Stimulated activated CD4-positive, alpha-beta T cell treated with anti-CD3 and anti-CD28 coated beads, Interleukin-15, amount 100 ng/mL, for 24 hours (primary cell): ENCODE measurements at places on chromosomes 3 and 15.

DNA sequence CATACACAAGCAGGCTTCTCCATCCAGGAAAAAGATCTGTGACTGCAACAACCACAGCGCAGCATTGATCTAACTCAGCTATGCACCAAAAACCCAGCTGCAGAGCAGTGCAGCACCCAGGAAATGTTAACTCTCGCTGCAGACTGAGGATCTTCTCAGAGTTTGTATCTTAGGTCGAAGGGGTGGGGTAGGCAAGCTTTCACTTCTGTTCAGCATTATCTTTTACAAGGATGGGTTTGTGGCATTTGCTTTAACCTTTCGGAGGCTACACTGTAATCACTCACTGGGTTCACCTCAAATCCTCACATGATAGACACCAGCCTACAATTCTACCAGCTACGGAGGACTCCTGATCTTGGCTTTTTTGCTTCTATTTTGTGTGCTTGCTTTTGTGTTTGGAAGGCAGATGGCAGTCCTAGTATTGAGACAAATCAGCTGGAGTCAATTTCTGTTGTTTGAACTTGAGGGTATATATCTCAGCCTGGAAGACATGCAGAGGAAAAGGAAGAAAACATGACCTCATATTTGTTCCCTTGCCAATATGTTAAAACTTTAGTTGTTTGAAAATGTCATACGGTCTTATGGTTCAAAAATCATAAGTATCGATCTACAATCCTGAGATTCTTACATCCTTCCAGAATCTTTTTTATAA is 25.2 kb downstream of the LRRK1 start:
- no peak for DNase-seq

- DNase-seq, result no peak
Observed at GRCh38 chr3:71524672-71525071, 58.9 kb downstream of the FOXP1 start.

DNA sequence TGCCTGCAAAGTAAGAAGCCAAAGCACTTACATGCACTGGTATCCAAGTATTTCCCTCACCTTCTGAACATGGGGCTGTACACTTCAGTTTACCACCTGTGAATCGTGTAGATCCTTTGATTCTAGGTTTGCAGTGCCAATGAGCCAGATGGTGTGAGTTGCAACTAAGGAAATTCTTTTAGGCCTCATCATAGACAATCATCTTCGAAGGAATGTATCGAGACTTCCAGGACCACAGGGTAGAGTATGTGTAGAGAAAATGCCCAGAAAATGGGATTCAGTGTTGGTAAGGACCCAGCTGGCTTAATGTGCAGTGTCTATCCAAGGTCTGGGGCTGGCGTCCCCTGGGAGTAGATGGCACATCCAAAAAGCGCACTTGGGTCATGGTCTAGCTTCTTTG is 323.2 kb upstream of the TPM1 start:
- no peak for DNase-seq

DNA sequence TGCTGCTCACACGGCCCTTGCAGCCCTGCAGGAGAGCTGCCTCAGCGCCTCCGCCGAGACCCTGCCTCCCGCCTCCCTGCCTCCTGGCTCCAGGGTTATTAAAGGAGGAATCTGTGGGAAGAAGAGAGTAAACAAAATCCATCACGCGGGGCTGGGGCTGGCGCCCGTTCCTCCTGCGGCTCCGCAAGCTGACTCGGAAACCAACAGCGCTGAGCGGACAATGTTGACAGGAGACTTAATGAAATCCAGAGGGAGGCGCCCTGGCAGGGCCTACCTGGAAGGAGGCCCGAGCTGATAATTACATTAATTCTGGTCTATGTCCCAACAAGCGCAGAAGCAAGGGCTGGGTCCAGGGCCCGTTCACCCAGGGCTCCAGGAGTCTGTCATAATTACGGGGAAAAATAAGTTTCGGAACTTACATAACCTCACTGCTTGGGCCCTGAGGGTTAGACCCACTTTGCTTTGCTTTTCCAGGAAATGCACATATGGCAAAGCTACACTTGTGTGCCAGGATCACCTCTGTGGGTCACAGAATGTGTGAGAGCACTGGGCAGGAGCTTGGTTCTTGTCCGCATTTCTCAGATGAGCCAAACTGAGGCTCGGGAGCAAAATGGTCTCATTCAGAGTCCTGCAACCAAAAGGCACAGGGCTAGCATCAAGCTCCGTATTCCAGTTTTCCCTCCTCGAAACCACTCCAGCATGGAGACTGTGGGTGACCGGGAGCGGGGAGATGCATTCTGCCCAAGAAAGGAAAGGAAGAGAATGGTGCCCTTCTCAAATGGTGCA is 43.8 kb upstream of the SLC6A6 start:
- no peak for DNase-seq
